ENCODE measurements at places on chromosomes 7 and 10. TPM values are rescaled to one million over a fixed set of nuclear protein-coding genes. Genes with fewer than 3 reads are reported as not detected.

DNA sequence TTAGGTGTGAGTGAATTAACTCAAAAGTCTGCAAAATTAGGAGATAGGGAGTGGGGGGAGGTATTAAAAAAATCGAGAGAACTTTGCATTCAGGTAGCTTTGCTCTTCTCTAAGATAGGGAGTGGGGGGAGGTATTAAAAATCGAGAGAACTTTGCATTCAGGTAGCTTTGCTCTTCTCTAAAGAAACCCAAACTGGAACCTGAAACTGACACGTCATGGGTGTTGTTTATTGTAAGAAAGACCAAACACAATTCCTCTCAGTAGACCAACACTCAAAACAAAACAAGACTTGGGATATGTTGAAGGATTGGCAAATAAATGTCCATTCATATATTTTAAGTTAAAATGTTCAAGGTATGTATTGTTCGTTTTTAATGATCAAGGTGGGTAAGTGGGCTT, 87.9 kb downstream of the KIAA1549 start:
- DNase-seq: no peak

- DNase-seq: no peak
Observed at GRCh38 chr10:672203-672602, 17.3 kb downstream of the DIP2C start.

- no peak for DNase-seq
Observed at GRCh38 chr10:24952143-24952706, at the start of gene PRTFDC1. Gene PRTFDC1, minus strand, starts transcription at chr10:24952606. Its CDS starts 31 bp downstream, at chr10:24952575.

- no peak for DNase-seq
Observed at GRCh38 chr10:26555719-26556368, 117.7 kb downstream of the APBB1IP start.

DNA sequence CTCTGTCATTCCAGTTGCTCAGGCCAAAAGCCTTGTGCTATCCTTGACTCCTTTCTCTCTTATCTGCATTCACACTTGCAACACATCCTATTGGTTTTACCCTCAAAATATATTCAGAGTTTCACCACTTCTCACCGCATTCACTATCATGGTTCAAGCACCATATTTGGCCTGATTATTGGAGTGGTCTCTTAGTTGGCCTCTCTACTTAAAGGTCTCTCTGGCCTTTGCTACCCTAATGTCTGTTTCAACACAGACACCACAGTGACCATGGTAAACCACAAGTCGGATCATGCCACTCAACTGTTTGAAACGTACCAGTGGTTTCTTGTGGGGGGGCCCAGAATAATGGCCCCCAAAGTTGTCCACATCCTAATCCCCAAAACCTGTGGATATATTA, 15.2 kb upstream of the PDZD8 start:
- DNase-seq: no peak

DNA sequence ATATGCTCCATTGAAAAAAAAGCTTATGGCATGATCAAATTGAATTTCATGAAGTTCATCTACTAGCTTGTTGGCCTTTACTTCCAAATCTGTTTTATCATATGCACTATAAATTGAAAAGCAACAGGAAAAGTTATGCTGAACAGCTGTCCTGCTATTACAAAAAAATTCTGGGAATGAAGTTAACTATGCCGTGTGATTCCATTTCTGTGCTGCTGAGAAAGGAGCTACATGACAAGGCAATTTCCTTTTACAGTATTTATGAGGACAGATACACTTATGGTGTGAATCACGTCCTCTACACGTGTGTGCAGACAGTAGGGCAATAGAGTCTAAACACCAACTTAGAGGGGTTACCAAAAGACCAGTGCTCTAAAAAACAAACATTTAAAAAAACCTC, 426.5 kb upstream of the AKR1E2 start:
- no peak for DNase-seq

GRCh38 chr7:69927461-69927860, 329.2 kb downstream of the AUTS2 start:
- no peak for DNase-seq

DNA sequence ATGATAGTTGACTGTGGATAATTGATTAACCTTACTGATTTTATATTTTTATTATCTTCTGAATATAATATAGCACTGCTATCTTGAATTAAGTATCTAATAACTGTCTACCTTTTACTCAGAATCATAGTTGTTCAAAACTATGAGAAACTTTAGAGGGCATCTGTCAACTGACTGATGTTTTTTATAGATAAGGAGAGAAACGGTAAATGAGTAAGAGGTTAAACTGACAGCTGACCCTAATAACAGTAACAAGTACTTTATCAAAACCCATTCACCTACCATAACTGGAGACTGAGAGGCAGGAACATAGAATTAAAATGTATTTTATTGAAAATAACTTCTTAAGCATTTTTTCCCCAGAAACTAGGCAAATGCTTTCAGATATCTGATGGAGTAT, 62.2 kb downstream of the CYP51A1 start:
- no peak for DNase-seq

GRCh38 chr10:91042069-91042468, 121.2 kb upstream of the ANKRD1 start:
- no peak for DNase-seq

DNA sequence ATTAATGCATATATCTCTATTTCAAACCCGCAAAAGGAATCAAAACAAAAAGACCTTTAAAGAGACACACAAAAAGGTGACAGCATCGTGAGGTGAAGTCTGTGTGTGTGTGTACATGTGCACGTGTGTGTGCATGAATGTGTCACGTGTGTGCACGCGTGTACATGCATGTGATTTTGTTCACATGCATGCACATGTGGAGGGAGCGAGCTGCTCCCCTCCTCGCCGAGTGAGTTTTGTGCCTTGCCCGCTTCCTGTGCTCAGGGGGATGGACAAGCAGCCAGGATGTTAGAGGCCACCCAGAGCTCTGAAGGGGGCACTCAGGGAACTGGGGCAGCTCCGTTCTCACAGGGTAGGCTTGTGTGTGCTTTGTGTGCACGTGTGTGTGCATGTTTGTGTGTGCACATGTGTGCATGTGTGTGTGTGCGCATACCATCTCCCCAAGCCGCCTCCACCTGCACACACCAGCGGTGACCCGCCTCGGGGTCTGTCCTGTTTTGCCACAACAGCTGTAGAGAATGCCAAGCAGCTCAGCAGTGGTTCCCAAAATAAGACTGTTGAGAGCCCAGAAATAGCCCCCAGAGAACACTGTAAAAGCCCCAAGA, 191.2 kb downstream of the PTPRN2 start:
- DNase-seq: no peak

GRCh38 chr10:11017570-11018431, at the start of gene CELF2:
Gene CELF2, plus strand, starts transcription at chr10:11017872. Its CDS starts 218 bp downstream, at chr10:11018090.
- no peak for DNase-seq

- no peak for DNase-seq
Observed at GRCh38 chr7:45696476-45696875, 122.3 kb downstream of the ADCY1 start.

DNA sequence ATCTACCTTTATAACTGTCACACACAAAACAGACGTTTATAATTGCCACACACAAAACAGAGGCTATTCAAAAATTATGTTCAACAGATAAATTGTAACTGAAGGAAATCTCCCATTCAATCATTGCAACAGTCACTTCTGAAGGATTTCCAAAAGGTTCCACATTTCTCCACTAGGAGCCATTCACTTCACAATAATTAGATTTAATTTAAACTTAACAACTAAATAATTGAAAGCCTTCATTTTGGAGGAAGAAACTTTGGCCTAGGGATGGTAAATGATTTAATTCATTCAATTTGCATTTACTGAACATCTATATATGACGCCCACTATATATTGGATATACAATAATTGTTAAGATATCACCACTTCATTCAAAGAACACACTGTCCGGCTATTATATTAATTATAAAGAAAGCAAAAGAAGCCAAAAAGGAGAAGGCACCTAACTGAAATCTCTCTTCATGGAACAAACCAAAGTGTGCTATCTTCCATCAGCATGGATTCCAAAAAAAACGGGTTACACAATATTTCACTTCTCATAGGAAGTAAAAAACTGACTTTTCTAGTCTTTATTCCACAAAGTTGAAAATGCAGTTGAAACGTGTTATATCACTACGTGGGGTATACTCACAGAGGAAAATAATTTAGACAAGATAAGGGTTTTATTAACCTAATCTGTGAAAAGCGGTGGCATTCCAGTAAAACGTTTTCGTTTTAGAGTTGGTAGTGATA, 1.7 kb downstream of the ATAD1 start:
- DNase-seq: no peak

DNA sequence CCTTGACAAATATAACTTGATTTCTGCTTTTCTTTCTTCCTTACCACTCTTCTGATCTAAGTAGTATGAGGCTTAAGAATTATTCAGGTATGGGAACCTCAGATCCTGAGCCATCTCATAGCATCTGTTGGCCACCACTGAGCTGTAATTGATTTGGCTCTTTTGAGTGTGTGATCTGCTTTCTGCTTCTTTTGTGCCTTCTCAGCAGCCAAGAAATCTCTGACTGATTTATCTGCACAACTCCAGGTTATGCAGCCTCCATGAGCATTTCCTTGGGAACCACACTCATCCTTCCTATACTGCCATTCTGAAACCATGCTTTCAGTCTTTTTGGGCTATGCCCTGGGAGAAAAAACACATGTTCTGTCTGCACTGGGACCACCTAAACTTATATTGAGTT, 178.0 kb upstream of the FAM3C start:
- DNase-seq: no peak

NUTM2A gene
- 0.14 TPM for total RNA-seq

EPO gene
- not detected for total RNA-seq

LRGUK gene
- total RNA-seq: 1.9 TPM

LIPK gene
- total RNA-seq: not detected

Data from Karpas-422 (cell line).